ENCODE measurements at places on chromosomes 4 and X.

- DNase-seq, result no peak
Observed at GRCh38 chr4:118968005-118968404, 79.4 kb downstream of the SYNPO2 start.

- no peak for DNase-seq
Observed at GRCh38 chrX:38571058-38571457, 9.7 kb downstream of the TSPAN7 start.

DNA sequence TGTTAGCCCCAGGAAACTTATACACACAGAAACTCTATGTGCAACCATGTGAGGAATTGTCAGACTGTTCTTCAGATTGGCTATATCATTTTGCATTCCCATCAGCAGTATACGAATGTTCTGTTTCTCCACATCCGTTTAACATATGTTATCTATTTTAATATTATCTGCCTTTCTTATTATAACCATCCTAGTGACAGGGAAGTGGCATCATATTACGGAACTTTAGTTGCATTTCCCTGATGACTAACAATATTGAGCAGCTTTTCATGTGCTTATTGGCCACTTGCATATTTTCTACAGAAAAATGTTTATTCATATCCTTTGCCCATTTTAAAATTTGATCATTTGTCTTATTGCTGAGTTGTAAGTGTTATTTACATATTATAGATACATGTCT is 36.5 kb upstream of the IL15 start:
- no peak for DNase-seq

DNA sequence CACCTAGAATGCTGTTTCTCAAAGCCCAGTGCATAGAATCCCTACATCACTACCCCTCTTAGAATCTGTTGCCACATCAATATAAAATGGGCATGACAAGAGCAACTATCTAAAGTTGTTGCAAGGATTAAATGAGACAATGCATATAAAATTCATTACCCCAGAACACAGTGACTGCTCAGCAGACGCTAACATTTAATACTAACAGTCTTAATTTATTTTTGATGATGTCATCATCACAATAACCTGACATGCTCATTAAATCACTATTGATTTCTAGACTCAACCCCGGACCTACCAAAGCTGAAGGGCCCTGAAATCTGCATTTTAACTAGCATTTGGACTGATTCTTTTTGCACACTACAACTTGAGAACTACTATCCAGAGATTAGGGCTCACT is 3.9 kb downstream of the ARSJ start:
- DNase-seq, result no peak

Data from COR-L47 (cell line).